ENCODE measurements at places on chromosomes 4 and X.
A peak's percentile ranks its signal among the peaks of the same experiment; 100 is the strongest.

GRCh38 chrX:118548841-118549240 is 53.2 kb downstream of the DOCK11 start:
- no peaks in the 10 kb centered on the region for H3K27me3 ChIP-seq
- no peak for DNase-seq
- no peak overlapping the region for H3K27ac ChIP-seq
- H3K4me1 ChIP-seq, result peaks cover 9% of the 10 kb centered on the region

DNA sequence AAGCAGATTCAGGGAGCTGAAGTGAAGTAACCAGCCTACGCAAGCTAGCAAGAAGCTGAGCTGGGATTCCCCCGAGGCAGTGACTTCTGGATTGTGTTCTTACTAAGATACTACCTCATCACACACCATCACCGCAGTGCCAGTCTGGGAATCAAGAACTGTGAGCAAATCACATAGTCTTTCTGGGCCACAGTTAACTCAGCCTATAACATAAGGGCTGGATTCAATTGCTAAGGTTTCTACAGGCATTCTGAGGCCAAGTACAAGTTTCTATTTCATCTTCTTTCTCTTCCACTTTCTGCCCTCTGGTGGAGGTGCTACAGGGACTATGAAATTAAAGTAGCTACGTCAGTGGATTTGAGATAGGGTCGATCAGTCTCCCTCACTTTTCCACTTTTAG is 1.4 kb upstream of the CORIN start:
- H3K27me3 ChIP-seq, result peaks cover 36% of the 10 kb centered on the region
- H3K36me3 ChIP-seq, result peaks cover 9% of the 10 kb centered on the region
- DNase-seq, result peak; percentile 32
- H3K4me3 ChIP-seq, result no peak overlapping the region
- no peak overlapping the region for H3K27ac ChIP-seq

DNA sequence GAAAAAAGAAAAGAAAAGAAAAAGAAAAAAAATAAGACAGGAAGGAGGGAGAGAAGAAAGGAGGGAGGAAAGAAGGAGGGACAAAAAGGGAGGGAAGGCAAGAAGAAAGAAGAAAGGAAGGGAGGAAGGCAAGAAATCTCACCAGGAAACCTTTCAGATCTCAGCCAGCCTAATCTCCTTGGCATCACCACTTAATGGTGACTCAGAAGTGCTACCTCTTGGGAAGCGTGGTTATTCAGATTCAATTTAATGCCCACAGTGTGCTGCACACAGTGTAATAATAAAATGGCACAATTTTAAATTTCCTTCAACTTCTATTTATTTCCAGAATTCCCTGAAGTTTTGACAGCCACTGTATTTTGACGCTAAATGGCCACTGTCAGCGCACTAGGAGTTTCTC is 50.3 kb downstream of the DKK2 start:
- DNase-seq, result no peak
- H3K4me1 ChIP-seq, result no peaks in the 10 kb centered on the region
- no peaks in the 10 kb centered on the region for H3K36me3 ChIP-seq
- peaks cover 4% of the 10 kb centered on the region for H3K27me3 ChIP-seq
- no peak overlapping the region for H3K4me3 ChIP-seq

GRCh38 chr4:101086801-101087586 is 260.3 kb downstream of the PPP3CA start:
- H3K4me3 ChIP-seq, result no peak overlapping the region
- H3K36me3 ChIP-seq, result peaks cover 2% of the 10 kb centered on the region

GRCh38 chr4:97910005-97910404 is 233.3 kb downstream of the STPG2 start:
- no peaks in the 10 kb centered on the region for H3K4me1 ChIP-seq
- H3K36me3 ChIP-seq, result no peaks in the 10 kb centered on the region
- H3K27me3 ChIP-seq, result no peaks in the 10 kb centered on the region
- no peak for DNase-seq
- H3K4me3 ChIP-seq, result no peak overlapping the region
- H3K27ac ChIP-seq, result no peak overlapping the region

DNA sequence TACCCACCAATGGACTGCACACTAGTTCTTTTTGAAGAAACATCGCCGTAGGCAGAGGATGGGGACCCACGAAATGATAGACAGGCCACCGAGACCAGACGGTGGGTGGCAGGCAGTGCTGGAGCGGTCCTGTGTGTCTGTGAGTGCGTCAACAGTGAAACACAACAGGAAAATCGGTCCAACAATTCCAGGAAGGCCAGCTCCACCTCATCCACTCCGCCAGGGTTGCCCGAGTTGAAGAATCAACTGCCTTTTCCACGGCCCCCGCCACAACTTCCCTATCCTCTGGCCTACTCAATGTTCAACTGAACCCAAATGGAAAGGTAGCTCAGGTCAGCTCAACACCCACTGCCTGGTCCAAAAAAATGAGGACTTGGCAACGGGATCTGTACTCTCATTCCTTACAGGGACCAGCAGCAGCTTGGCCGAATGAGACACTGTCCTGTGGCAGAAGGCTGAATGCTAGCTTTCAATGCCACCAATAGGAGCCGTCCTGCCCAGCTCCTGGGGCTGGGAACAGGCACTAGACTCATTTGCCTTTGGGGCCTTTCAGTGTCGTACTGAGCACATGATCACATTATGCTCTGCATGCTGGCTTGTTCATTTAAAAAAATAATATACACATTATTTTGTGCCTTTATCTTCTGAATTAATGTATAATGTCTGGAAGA is 43.5 kb downstream of the MID1 start:
- no peak for DNase-seq
- H3K4me3 ChIP-seq, result no peak overlapping the region
- no peaks in the 10 kb centered on the region for H3K4me1 ChIP-seq
- no peaks in the 10 kb centered on the region for H3K27me3 ChIP-seq

GRCh38 chrX:134931550-134931949 is 59.2 kb upstream of the SMIM10 start:
- H3K27me3 ChIP-seq, result peaks cover 4% of the 10 kb centered on the region
- DNase-seq, result no peak
- H3K27ac ChIP-seq, result no peak overlapping the region
- peaks cover 2% of the 10 kb centered on the region for H3K36me3 ChIP-seq
- H3K4me1 ChIP-seq, result peaks cover 3% of the 10 kb centered on the region

GRCh38 chr4:40613456-40613855 is 16.2 kb downstream of the RBM47 start:
- H3K27me3 ChIP-seq, result no peaks in the 10 kb centered on the region
- no peak for DNase-seq
- H3K27ac ChIP-seq, result no peak overlapping the region
- peaks cover 24% of the 10 kb centered on the region for H3K4me1 ChIP-seq
- no peaks in the 10 kb centered on the region for H3K36me3 ChIP-seq

GRCh38 chr4:100295792-100296191 is 105.5 kb upstream of the DDIT4L start:
- no peaks in the 10 kb centered on the region for H3K4me1 ChIP-seq
- H3K4me3 ChIP-seq, result no peak overlapping the region
- H3K27me3 ChIP-seq, result no peaks in the 10 kb centered on the region
- H3K27ac ChIP-seq, result no peak overlapping the region

DNA sequence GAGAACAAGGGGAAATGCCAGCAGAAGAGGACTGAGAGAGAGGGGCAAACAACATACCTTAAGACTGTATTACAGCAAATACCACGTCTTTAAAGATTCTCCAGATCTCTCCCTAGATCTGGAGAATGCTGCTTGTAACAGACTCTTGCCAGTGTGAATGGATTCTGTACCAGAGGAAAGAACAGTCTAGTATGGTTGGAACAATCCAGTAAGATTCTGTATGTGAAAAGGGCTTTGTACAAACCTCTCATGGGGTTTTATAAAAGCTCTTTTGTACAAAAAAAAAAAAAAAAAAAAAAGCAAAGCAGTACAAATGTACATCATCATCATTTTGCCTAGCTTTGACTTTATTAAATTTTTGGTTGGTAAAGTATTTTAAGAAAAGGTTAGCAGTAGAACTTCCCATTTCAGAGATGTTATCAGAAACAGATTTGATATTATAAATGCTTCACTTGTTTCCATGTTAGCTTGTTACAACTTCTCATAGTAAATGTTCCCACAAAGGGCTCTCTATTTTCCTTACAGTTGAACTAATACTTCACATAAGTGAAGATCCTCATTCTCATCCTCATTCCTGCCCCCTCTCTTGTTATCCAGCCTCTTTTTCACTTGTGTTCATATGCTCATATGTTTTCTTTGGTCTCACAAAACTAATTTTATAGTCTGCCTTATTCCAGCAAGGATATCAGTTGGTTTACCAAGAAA is 144.2 kb downstream of the EDA start:
- peaks cover 1% of the 10 kb centered on the region for H3K36me3 ChIP-seq
- no peaks in the 10 kb centered on the region for H3K27me3 ChIP-seq
- H3K4me3 ChIP-seq, result no peak overlapping the region

DNA sequence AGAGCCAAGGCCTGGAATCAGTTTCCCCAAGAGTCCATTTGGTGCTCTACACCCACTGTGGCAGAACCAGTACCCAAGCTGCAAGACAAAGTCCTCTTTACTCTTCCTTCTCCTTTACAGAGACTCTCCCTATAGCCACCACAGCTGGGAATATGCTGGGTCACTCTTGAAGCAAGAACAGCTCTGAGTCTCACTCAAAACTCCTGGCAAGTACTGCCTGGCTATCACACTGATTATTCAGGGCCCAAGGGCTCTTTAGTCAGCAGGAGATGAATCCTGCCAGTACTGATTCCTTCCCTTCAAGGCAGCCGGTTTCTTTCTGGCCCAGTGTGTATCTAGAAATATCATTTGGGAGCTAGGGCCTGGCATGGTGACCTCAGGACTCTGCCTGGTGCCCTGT is 130.9 kb downstream of the AR start:
- H3K27me3 ChIP-seq, result no peaks in the 10 kb centered on the region
- H3K4me3 ChIP-seq, result no peak overlapping the region
- H3K4me1 ChIP-seq, result no peaks in the 10 kb centered on the region
- H3K27ac ChIP-seq, result no peak overlapping the region
- H3K36me3 ChIP-seq, result no peaks in the 10 kb centered on the region

DNA sequence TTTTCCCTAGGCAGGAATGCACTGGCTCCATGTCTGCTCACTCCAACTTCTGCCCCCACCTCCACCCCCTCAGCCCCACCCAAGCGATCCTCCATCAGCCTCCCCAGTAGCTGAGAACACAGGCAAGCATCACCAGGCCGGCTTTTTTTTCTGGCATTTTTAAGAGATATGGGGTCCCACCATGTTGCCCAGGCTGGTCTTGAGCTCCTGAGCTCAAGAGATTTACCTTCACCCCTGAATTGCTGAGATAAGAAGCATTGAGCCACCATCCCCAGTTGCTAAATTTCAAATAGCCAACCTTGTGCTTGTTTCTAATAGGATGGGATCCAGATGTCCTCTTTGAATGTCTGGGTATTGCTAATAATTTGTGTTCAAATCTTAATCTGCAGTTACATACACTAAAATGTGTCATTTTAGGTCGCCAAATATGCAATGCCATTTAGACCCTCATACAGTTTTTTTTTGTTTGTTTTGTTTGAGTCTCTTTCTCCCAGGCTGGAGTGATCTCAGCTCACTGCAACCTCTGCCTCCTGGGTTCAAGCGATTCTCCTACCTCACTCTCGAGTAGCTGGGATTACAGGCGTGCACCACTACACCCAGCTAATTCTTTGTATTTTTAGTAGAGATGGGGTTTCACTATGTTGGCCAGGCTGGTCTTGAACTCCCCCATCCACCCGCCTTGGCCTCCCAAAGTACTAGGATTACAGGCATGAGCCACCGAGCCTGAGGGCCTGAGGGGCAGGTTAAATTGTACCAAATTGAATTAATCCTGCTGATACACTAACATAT is 8.8 kb downstream of the LARP7 start:
- no peaks in the 10 kb centered on the region for H3K27me3 ChIP-seq
- peaks cover 18% of the 10 kb centered on the region for H3K4me1 ChIP-seq
- no peak overlapping the region for H3K4me3 ChIP-seq
- H3K36me3 ChIP-seq, result peaks cover 25% of the 10 kb centered on the region
- no peak for DNase-seq
- no peak overlapping the region for H3K27ac ChIP-seq

- no peak overlapping the region for H3K4me3 ChIP-seq
- H3K4me1 ChIP-seq, result no peaks in the 10 kb centered on the region
- no peak overlapping the region for H3K27ac ChIP-seq
Measured at GRCh38 chrX:131724292-131724691, 180.4 kb downstream of the OR13H1 start.

- no peak for DNase-seq
- no peaks in the 10 kb centered on the region for H3K27me3 ChIP-seq
- H3K4me3 ChIP-seq, result no peak overlapping the region
- no peaks in the 10 kb centered on the region for H3K36me3 ChIP-seq
Measured at GRCh38 chrX:144715337-144715736, 532.0 kb upstream of the SPANXN1 start.

DNA sequence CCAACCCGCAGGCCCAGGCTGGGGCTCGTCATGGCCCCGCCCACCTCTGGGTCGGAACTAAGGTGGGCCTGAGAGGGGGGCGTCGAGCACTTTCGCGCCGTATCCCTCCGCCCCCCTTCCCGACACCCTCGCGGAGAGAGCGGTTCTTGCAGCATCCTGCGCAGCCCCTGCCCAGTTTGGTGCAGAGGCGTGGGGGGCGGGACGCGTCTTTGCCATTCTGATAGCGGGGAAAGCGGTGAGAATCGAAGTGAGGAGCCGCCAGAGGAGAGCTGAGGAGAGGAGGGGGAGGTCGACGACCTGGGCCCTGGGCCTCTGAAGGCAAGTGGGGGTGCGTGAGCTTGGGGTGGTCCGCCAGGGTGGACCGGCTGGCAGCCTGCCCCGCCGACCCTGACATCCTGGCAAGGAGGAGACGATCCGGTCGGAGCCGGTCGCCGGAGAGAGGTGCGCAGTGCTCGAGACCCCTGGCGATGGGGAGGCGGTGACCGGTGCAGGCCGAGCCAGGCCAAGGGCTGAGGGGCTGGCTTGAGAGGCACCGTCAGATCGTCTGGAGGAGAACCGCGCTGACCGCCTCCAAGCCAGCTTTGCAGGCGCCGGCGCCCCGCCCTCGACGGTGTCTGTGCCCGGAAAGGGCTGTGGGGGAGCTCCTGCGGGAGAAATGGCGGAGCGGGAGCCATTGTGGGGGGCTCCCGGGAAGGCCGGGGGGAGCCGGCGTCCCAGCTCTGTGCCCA is 25.5 kb downstream of the GPRASP3 start:
- H3K27me3 ChIP-seq, result peaks cover 6% of the 10 kb centered on the region
- no peaks in the 10 kb centered on the region for H3K36me3 ChIP-seq
- peaks cover 2% of the 10 kb centered on the region for H3K4me1 ChIP-seq
- DNase-seq, result peak; percentile 33
- peak overlapping the region; percentile 63 for H3K4me3 ChIP-seq
- H3K27ac ChIP-seq, result no peak overlapping the region

DNA sequence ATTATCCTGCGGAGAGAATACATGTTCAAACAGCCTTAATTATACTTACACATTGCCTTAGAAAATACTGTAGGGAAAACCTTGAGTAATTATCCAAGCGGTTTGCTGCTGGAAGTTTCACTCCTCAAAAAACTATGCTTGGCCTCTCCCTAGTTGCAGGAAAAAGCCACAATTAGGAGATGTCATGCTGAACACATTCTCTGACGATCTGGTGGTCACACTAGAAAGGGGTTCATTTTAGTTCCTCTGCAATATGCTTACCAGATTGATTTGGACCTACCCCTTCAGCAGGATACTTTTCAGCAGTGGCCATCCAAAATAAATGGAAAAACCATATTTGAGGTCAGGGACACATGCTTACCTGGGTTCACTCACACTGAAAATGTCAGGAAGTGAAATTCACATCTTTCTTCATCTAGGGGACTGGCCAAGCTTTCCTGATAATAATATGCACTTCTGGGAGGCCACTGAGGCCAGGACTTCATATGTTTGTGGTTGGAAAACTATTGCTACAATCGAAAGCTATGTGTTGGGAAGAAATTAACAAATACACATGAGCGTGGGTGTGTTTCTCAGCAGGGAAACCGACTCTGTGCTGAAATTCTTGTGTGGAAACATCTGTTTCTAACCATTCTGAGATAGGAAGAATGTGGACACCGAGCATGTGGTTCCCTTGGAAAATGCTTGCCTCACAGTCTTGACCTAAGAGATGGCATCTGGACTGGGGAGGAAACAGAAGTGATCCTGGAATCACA is 68.8 kb downstream of the ATXN3L start:
- H3K27me3 ChIP-seq, result no peaks in the 10 kb centered on the region
- H3K4me3 ChIP-seq, result no peak overlapping the region
- H3K27ac ChIP-seq, result no peak overlapping the region
- DNase-seq, result no peak
- H3K36me3 ChIP-seq, result peaks cover 4% of the 10 kb centered on the region
- peaks cover 21% of the 10 kb centered on the region for H3K4me1 ChIP-seq
